ENCODE measurements at places on chromosomes 3 and 15.

GRCh38 chr3:132346841-132347736, 29.9 kb downstream of the ACP3 start:
- DNase-seq: no peak

- no peak for DNase-seq
Observed at GRCh38 chr3:30544812-30545211, 61.6 kb upstream of the TGFBR2 start.

GRCh38 chr3:28077572-28077971, 163.8 kb upstream of the CMC1 start:
- no peak for DNase-seq

- DNase-seq: no peak
Observed at GRCh38 chr3:98782824-98783500, 19.8 kb downstream of the ST3GAL6 start.
